ENCODE measurements at places on chromosomes 11 and 22.

GRCh38 chr22:46052331-46052771, 75.4 kb upstream of the WNT7B start:
- no peak for DNase-seq

DNA sequence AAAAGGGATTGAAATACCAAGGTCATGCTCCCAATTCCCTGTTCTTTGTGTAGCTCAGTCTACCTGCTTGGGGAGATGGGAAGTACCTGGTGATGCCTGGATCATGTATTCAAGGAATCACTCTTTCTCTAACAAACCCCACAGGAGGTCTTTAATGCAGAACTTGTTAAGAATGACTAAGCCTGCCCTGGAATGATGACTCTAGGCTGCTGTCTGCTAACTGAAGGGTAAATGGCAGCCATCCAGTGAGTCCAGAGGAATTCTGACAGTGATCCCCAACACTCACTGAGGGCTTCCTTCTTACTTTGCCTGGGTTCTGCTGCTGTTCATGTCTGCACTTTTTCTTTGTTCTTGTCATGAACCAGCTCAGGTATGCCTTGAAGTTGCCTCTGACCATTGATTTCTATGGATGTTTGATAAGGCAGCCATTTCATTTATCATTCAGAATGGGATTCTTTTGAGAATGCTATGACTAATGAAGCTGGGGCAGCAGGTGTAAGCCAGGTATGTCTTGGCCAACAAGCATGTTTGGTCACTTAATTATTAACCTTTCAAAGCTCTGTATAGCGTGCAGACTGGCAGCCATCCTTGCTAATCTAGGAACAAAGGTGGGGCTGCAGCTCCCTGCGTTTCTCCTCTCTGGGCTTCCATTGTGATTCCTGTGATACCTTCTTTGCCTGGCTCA, 11.4 kb downstream of the PRSS23 start:
- no peak for DNase-seq

- no peak for DNase-seq
These were observed 432.8 kb upstream of the B3GAT1 start for GRCh38 chr11:134844838-134845237.

- DNase-seq: no peak
These were observed 16.6 kb upstream of the NAV2 start for GRCh38 chr11:19696073-19696472.

GRCh38 chr11:1807264-1807995, 27.4 kb upstream of the SYT8 start:
- DNase-seq: no peak

GRCh38 chr11:130859886-130860285, 56.4 kb downstream of the SNX19 start:
- no peak for DNase-seq

GRCh38 chr22:19599626-19600243, 75.5 kb upstream of the CLDN5 start:
- no peak for DNase-seq

DNA sequence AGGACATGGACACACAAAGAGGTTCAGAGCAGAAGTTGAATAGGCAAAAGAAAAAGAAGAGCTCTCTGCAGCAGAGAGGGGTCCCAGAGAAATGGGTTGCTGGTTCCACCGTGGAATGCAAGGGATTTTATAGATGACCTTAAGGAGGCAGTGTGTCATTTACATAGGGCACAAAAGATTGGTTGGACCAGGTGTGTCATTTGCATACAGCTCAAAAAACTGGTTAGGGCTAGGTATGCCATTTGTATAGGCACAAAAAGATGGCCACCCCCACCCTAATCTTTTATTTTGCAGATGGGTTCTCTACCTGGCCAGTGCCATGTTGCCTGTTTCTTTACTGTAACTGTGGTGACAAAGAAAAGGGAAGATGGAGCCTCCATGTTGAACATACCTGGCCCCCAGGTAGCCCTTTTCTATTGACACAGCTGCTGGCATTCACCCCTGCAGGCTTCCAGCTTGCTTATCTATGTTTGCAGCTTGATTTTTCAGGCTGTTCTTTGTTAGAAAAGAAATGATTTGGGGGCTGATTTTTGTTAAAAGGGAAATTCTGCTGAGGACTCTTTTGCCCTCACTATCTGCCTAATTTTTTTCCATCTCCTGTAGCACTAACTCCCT, 3.1 kb upstream of the CAVIN3 start:
- DNase-seq: no peak

DNA sequence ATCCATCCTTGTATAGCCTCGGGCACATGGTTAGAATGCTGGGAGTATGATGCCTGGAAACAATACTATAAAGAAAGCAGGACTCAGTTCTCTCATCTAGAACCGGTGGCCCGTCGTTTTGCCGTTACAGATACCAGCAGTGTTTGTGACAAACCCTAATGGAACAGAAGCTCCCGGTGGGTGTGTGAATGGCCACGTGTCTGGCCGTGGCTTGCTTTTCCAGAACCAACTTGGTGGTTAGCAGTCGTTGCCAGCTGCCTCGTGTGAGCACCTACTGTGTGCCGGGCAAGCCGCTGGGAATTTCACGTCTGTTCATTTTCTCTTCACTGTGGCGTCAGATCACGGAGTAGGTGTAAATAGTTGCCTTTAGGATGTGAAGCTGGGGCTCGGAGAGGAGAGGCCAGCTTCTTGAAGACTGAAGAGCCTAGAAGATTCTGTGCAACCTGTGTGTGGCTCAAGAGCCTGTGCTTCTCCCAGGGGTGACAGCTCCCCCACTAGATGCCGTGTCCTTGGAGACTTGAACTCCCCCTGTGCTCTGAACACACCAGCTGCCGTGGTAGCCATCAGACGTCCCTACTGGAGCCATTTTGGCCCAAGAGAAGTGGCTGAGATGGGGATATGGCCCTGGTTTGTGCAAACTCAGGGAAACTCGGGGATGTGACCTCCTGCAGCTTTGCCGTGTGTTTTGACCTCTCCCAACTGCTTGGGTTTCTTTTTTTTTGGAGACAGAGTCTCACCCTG, 57.5 kb upstream of the PPARA start:
- DNase-seq: no peak

GRCh38 chr22:24727218-24727851, 47.2 kb downstream of the PIWIL3 start:
- DNase-seq: no peak

GRCh38 chr11:120338107-120338933, 2.1 kb downstream of the ARHGEF12 start:
- DNase-seq: no peak

GRCh38 chr22:49976439-49977175, 16.0 kb downstream of the PIM3 start:
- no peak for DNase-seq
